ENCODE measurements at places on chromosomes 6 and 20.

DNA sequence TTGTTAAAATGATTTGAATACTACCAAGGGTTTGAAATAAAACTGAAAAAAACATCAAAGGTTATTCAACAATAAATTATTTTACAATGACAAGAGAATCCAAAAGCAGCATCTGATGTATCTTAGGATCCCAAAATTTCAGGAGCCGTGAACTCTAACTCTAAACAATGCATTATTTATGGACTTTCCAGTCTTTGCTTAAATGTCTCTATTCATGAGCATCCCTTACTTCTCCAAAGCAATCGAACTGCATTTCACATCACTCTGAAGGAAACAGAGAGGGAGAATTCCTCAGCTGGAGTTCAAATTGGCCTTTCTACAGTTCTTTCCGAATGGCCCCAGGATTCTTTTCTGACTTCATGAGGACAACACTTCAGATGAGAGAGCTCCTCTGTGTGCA lies 229.1 kb downstream of the CBLN4 start:
- no peak for DNase-seq

DNA sequence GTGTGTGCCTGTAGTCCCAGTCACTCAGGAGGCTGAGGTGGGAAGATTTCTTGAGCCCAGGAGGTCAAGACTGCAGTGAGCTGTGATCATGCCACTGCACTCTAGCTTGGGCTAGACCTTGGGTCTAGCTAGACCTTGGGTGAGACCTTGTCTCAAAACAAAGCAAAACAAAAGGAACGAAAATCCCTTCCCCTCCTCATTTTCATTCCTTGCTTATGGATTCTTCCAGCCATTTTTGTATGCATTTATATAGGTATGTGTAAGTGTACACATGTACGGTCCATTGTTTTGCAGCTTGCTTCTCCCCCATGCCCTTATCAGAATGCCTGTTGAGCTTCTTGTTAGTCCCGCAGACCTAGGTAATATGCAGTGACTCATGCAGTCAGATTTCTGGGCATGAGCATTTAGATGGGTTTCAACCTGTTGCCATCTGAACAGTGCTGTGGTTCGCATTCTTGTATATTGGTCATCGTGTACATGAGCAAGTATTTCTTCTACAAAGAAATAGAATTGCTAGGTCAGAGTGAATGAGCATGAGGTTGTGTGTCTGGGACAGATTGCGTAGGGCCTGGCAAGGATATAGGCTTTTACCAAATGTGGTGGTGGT lies 73.2 kb downstream of the ATRN start:
- no peak for DNase-seq

DNA sequence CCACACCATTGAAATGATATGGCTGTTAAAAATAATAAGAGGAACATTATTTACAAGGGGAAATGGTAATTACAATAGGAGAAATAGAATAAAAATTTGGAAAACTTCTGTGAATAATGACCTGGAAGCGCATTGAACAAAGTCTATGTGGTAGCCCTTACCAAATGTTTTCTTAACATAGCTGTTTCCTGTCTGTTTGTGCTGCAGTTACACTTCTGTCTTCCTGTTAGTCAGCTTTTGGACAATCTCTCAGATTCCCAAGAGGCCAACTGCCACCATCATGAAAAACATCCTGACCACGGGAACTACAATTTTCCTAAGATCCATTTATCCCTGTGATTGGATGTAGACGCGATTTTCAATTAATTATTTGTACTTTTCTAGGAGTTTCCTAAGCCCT lies 754.4 kb upstream of the MARCKS start:
- DNase-seq: no peak

DNA sequence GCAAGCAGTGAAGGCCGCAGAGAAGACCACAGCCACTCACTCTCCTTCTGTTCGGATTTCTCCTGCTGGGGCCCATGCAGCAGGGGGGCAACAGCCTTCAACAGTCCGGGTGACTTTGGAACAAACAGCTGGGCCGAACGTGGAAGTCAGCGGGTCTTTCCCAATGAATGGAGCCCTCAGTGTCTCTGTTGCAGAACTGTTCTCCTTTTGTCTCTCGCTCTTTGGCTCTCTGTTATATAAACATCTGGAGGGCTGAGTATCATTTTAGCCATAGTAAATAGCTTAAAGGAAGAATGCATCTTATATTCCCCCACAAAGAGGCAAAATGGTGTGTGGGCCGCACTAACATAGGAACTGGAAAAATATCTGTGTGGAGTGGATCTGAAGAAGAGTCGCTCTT lies 136.7 kb upstream of the RALGAPA2 start:
- no peak for DNase-seq

- DNase-seq: no peak
Measured at GRCh38 chr20:54228841-54229240, 21.0 kb downstream of the PFDN4 start.

DNA sequence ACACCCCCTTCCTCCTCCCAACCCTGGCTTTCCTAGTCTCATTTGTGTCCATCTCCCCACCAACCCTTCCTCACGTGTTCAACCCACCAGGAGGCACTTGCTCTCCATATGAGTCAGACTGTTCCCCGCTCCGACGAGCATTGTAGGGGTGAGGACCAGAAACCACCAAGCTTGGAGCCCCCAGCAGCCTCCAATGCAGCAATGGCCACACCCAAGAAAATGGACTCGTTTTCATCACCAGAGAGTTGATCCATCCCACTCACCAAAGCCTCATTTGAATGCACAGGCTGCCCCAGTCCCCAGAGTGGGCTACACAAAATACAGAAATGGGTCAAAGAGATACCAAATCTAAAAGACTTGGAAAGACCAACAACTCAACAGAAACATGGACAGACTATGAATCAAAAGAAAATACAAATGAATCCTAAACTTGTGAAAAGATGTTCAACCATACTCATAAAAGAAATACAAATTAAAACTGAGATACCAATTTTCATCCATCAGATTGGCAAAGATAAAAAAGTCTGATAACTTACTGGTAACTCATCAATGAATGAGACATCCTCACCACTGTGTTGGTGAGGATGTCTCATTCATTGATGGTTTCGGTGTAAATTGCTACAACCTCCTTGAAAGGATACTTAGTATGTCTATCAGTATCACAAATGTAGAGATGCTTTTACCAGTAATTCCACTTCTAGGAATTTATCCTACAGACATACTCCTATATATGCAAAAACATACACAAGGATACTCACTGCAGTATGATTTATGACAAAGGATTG lies 68.1 kb downstream of the TRERF1 start:
- DNase-seq: no peak

DNA sequence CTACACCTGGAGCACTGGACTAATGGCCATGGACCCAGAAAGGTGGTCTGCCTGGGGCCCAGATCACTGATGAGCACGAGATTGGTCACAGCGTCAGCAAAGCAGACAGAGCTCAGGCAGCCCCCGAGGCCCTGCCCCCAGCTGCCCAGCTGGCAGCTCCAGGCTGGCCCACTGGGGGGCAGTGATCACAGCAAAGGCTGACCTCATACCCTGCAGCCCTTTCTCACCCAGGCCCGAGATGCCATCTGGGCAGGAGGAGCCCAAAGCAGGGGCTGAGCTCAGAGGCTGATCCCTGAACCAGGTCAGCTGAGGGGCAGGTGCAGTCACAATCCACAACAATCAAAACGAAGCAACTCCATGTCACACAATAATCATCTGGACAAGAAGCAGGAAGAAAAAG lies 4.1 kb downstream of the MAP1LC3A start:
- DNase-seq: no peak

DNA sequence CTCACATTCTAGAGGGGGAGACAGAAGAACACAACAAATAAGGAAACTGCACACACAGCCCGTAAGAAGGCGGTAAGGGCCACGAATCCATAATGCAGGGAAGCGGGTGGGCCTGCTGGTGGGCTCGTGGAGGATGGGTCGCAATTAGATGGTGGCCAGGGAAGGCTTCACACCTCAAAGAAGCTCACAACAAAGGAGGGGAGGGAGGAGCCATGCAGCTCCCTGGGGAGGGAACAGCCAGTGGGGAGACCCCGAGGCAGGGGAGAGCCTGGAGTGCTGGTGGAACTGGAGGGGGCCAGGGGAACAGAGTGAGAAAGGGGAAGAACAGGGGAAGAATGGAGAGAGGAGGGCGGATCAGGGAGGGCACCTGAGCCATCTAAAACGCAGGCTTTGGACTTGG lies 13.4 kb downstream of the SRC start:
- DNase-seq: no peak

- no peak for DNase-seq
Measured at GRCh38 chr6:34514593-34515472, 41.3 kb downstream of the SPDEF start.

DNA sequence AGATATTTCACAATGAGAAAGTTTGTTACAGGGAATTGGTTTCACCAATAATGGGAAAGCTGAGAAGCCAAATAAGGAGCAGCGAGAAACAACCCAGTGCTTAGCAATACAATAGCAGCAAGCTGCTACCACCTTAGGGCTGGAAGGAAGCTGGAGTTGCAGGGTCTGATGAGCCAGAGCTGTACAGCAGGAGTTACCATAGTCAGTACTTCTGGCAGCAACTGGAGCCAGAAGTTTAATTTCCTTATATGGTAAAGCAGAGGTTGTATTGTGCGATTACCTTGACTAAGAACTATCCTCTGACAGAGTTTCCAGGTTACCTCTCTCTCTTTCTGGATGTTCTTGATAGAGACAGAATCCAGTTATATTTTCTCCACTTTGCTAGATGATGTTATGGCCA lies 137.1 kb upstream of the OLIG3 start:
- no peak for DNase-seq

GRCh38 chr6:19530188-19530587 lies 307.0 kb upstream of the ID4 start:
- DNase-seq: no peak

DNA sequence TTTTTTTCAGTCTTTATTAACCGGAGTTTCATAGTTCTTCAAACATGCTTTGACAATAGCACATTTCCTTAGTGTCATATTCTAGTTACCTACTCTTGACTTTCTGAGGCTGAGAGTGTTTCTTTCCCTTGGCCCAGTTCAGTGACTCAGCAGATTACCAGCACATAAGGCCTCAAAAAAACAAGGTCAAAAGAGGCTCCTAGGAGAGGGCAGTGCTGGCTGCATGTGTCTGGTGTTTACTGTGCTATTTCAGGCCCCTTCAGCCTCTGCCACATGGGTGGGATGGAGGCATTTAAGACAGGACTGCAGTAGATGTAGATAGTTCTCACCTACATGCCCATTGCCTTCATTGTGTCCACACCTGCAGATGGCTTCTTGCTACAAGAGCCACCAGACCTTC lies 198.2 kb upstream of the SSTR4 start:
- no peak for DNase-seq

- DNase-seq: peak; percentile 80
Measured at GRCh38 chr6:134416418-134417154, 98.7 kb upstream of the SGK1 start.

- DNase-seq: no peak
Measured at GRCh38 chr20:59778615-59779200, 154.7 kb downstream of the SYCP2 start.

- no peak for DNase-seq
Measured at GRCh38 chr6:131572686-131573415, at the start of gene ARG1. Gene ARG1, plus strand, starts transcription at chr6:131573226. Its CDS starts 57 bp downstream, at chr6:131573283.

DNA sequence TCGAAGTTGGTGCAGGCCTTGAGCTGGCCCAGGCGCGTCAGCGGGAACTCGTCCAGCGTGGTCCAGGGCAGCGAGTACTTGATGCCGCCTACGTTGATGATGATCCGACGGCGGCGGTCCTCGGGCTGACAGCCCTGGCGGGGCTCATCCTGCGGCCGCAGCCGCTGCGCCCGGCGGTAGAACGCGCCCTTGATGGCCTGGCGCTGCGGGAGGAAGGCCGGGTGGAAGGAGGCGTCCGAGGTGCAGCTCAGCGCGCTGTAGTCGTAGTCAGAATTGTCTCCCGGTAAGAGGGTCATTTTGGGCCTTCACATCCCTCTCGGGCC lies 12.9 kb downstream of the KCNG1 start:
- no peak for DNase-seq

GRCh38 chr6:32833664-32834063 lies 4.9 kb downstream of the TAP2 start:
- no peak for DNase-seq

GRCh38 chr20:47727170-47727880 lies 58.0 kb downstream of the SULF2 start:
- DNase-seq: no peak

DNA sequence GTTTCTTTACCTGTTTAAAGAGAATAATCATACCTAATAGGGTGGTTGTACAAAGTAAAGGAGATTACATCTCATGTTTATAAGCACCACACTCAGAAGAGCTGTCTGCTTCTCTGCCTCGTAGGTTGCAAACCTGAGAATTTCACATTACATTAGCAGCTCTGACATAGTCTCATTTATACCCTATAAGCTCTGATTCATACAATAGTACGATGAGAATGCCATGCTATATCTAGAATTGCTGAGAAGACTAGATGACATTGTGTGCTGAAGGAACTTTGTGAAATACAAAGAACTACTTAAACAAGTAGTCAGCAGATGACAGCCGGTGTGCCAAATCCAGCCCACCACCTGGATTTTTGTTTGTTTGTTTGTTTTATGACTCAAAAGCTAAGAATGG lies 121.2 kb downstream of the ADAT2 start:
- no peak for DNase-seq

- DNase-seq: no peak
Measured at GRCh38 chr6:29815118-29815750, 12.4 kb upstream of the HLA-G start.

- no peak for DNase-seq
Measured at GRCh38 chr6:34595332-34596184, 39.4 kb upstream of the SPDEF start.

GRCh38 chr6:169789146-169789943 lies 37.9 kb downstream of the ERMARD start:
- DNase-seq: no peak

GRCh38 chr6:29519291-29520010 lies 31.7 kb upstream of the MAS1L start:
- no peak for DNase-seq

- no peak for DNase-seq
Measured at GRCh38 chr6:32196682-32197616, 4.5 kb upstream of the GPSM3 start.
